ENCODE measurements at places on chromosomes 1 and 21.

GRCh38 chr1:186014370-186015037 lies 280.3 kb downstream of the HMCN1 start:
- DNase-seq = no peak

- no peak for DNase-seq
These were observed 201.3 kb downstream of the MRPL39 start for GRCh38 chr21:25405984-25406383.

- peak; percentile 24 for DNase-seq
These were observed 1.4 kb upstream of the PTPRF start for GRCh38 chr1:43529206-43529731.

GRCh38 chr1:4723106-4723505 lies 68.7 kb downstream of the AJAP1 start:
- no peak for DNase-seq

DNA sequence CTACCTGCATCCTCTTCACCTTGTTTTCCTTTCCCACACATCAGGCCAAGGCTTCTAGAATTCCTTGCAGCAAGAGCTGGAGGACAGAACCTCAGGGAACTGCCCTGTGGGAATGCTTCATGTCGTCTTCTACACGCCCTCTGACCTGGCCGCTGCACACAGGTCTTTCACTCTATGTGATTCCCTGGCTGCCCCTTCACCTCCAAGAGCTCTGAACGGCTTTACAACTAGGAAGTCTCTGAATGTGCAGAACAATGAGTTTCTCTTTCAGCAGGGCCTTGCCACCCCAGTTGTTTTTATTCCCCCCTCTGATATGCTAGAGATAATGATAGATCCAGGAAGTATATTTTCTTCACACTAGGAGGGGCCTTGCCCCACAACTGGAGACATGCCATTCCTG lies 142.6 kb downstream of the CLIC6 start:
- no peak for DNase-seq

DNA sequence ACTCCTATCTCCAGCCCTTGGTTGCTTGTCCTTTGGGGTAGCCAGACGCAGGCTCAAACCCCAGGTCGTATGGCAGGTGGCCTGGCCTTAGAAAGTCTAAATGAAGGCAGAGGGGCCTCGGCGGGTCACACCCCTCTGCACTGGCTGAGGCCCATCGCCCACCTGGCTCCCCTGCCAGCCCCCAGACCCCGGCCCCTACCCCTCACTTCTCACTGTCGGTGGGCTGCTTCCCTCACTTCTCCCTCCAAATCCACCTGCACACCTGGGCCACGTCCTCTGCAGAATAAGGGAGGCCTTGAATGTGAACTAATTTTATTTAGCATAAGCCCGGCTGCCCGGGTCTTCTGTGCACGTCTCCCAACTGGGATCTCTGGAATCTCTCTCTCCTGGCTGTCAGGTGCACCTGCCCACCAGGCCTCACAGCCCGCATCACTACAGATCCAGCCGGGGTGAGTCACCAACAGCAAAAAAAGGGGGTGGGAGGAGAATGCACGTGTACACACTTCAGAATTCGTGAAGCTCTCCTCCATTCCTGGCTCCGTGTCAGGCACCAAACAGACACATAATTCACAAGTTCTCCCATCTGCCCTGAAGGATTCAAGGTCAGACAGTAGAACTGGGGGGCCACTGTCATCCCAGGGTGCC lies 107.5 kb upstream of the SIM2 start:
- no peak for DNase-seq

- DNase-seq = no peak
These were observed 2084.5 kb downstream of the MRPL39 start for GRCh38 chr21:23522751-23523150.

DNA sequence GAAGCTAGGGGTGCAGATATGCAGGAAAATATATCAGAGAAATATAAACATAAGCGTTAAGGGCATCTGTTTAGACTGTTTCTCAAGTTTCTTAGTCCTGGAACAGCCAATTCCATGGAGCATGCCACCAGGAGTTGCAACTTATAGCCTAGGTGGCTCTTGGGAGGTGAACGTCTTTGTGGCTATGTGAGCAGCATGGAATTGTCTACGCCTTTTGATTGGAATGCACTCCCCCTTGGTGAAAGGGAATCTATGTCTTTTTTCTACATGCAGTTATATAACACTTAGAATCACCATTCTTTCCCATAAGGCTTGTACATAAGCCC lies 12.4 kb downstream of the RCSD1 start:
- no peak for DNase-seq

- no peak for DNase-seq
These were observed 6.0 kb upstream of the LRRC71 start for GRCh38 chr1:156914440-156914856.

DNA sequence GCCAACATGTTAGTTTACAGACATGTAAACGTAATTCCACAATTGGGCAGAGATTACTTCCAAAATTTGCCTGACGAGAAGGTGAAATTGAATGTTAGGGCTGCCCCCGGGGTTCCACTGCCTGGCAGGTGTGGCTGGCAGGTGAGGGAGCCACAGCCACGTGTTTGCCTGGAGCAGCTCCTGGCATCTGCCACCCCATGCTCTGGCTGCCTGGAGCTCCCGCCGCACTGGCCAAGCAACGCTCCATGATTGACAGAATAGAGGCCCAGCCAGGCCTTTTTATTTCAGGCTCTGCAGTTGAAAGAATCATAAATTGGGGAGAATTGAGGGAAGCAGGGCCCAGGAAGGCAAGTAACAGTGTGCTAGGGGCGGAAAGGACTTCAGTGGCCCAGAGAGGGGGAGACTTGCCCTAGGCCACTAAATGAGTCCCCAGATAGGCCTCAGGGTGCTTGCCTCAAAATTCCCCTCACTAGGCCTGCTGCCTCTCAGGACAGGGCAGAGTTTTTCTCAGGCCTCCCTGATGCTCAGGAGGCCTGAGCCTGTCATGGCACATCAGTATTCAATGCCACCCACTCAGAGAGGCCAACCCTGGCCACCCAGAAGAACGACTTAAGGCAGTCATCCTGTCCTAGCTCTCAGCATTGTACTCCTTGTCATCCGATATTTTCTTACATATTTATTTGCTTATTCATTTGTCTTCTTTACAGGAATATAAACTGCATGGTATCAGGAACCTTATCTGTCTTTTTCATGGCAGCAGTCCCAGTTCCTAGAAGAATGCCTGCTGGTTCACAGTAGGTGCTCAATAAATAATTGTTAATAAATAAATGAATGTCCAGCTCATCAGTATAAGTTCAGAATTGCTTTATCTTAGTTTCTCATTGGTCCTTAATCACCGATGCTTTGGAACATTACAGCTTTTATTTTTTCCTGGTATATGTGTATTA lies 16.6 kb upstream of the S1PR1 start:
- no peak for DNase-seq

DNA sequence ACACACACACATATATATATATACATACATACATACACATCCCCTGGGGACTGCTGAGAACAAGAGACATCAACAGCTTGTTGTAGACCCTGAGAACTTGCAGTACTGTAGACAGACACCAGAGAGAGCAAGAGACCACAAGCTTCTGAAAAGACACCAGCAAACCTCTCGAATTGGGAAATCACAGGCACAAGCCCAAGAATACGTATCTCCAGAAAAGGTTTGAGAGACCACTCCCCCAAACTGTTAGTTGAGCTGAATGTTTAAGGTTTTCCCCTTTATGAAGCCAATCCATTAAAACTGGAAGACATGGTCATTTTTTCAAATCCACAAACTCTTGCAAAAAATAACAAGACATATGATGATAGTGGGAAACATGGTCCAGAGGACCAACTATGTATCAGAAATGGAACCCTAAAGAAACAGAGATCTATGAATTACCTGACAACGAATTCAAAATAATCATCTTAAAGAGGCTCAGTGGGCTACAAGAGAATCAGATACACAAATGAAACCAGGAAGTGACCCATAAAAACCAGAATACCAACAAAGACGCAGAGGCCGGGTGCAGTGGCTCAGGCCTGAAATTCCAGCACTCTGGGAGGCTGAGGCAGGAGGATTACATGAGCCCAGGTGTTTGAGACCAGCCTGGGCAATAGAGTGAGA lies 45.1 kb downstream of the SLC2A1 start:
- peak; percentile 41 for DNase-seq

GRCh38 chr1:93681101-93681988 lies at the start of gene BCAR3:
BCAR3 (minus strand) TSS chr1:93681837; CDS start chr1:93674930, 6,907 bp downstream.
- DNase-seq = no peak

GRCh38 chr1:68049941-68050878 lies at the start of gene DIRAS3:
DIRAS3 (minus strand) TSS chr1:68050627; CDS start chr1:68047297, 3,330 bp downstream.
- DNase-seq = no peak

GRCh38 chr1:87092846-87093245 lies 178.4 kb downstream of the HS2ST1 start:
- DNase-seq = no peak

DNA sequence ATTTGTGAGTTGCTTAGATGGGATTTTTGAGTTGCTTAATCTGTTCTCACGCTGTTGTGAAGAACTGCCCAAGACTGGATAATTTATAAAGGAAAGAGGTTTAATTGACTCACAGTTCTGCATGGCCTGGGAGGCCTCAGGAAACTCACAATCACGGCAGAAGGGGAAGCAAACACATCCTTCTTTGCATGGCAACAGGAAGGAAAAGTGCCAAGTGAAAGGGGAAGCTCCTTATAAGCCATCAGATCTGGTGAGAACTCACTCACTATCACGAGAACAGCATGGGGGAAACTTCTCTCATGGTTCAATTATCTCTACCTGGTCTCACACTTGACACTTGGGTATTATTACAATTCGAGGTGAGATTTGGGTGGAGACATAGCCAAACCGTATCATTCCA lies 10.3 kb downstream of the CLIC6 start:
- no peak for DNase-seq

DNA sequence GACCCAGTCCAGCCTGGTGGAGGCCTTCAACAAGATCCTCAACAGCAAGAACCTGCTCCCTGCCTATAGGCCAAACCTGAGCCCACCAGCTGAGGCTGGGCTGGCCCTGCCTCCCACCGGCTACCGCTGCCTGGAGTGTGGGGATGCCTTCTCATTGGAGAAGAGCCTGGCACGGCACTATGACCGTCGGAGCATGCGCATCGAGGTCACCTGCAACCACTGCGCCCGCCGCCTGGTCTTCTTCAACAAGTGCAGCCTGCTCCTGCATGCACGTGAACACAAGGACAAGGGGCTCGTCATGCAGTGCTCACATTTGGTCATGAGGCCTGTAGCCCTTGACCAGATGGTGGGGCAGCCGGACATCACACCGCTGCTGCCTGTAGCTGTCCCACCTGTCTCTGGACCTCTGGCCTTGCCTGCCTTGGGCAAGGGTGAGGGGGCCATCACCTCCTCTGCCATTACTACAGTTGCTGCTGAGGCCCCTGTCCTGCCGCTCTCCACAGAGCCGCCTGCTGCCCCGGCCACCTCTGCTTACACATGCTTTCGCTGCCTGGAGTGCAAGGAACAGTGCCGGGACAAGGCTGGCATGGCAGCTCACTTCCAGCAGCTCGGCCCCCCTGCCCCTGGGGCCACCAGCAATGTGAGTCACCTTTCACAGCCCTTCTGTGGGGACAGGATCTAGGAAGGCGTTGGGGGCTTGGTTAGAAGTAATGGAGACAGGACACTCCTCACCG lies 5.8 kb downstream of the ZNF687 start:
- no peak for DNase-seq

- no peak for DNase-seq
These were observed 41.3 kb upstream of the SLC44A3 start for GRCh38 chr1:94778808-94779207.

- no peak for DNase-seq
These were observed 173.5 kb upstream of the LMO4 start for GRCh38 chr1:87155170-87155569.

- DNase-seq = no peak
These were observed 242.3 kb downstream of the LMX1A start for GRCh38 chr1:165114022-165114888.

DNA sequence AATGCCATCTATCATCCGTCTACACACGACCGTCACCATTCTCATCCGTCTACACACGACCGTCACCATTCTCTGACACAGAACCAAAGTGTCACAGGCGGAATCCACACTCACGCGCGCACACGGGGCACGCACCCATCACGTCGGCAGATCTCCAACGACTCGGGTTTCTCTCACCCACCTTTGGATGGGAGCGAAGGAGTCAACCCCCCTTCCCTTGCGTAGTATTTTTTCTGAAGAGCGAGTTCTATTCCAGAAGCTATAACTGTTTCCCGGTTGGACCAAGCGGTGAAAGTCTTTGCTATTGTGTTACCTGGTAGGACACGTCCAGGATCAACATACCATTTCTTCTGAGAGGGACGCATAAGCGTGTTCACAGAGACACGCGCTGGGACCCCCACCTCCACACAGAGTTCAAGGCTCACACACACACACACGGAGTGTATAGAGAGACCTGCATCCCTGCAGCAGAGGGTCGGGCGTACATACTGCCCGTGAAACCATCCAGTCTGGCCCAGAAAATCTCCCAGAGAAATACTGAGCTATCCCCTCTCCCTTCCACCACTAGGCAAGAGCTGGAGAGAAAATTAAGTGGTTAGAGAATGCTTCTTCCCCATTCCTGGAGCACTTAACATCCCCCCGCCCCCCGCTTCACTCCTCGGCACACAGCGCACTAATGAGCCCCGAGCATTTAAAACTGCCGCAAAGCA lies 741 bp downstream of the DUSP10 start:
- DNase-seq = no peak

- no peak for DNase-seq
These were observed 211.2 kb upstream of the PTBP2 start for GRCh38 chr1:96510391-96510790.

- DNase-seq = no peak
These were observed 203.0 kb downstream of the PLPP3 start for GRCh38 chr1:56376188-56376984.

- DNase-seq = no peak
These were observed 8.4 kb downstream of the EXTL1 start for GRCh38 chr1:26029864-26030481.

- DNase-seq = no peak
These were observed 78.3 kb upstream of the RGS1 start for GRCh38 chr1:192497214-192497794.

- no peak for DNase-seq
These were observed 328.2 kb downstream of the KCTD3 start for GRCh38 chr1:215895276-215895675.

GRCh38 chr1:194830387-194830786 lies 1644.0 kb upstream of the B3GALT2 start:
- no peak for DNase-seq

DNA sequence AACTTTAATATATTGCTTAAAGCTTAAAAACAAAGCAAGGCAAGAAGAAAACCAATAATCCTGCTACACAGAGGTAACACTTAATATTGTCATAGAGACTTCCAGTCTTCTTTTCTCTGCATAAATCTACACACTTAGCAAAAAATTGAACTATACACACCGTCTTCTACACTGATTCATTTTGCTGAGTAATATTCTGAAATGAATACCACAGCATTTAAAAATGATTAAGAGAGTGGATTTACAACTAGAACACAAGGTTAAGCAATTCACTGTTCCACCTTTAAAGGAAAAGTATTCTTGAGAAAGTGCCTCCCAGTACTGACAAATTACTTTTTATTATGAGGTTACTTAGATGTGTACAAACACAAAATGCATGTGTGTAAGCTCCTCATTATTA lies 22.2 kb upstream of the ITPKB start:
- no peak for DNase-seq

- peak; percentile 62 for DNase-seq
These were observed 82.7 kb downstream of the SIK1 start for GRCh38 chr21:43343992-43344886.
